Upper lobe of right lung (tissue), 1 donor: ENCODE measurements at places on chromosomes 6 and 20. TPM values are rescaled to one million over a fixed set of nuclear protein-coding genes. Genes with fewer than 3 reads are reported as not detected.

TCP11 gene
- not detected for total RNA-seq

PACRG gene
- total RNA-seq = 1.5 TPM

DNA sequence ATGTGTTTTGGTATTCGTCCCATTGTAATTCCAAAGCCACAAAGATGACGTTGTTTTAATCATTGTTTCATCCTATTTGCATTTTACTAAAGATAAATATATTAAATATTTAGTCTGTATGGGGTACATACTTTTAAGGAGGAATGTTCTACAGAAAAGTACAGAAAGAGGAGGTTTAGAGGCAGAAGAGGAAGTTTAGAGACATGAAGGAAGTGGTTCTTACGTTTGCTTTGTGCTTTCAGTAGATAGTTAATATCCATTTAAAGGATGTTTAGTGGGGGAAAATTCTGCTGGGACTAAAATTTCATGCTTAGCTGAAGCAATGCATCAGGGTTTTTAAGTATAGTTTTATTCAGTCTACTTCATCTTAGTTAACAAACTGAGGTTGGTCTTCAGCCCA lies 116.6 kb downstream of the CRYBG1 start:
- DNase-seq = no peak

GNL1 gene
- total RNA-seq = 54.8 TPM
